ENCODE measurements at places on chromosomes 7 and 10. TPM values are rescaled to one million over a fixed set of nuclear protein-coding genes. Genes with fewer than 3 reads are reported as not detected.
A peak's percentile ranks its signal among the peaks of the same experiment; 100 is the strongest.

The GALNT17 gene
- 7.8 TPM for total RNA-seq

DNA sequence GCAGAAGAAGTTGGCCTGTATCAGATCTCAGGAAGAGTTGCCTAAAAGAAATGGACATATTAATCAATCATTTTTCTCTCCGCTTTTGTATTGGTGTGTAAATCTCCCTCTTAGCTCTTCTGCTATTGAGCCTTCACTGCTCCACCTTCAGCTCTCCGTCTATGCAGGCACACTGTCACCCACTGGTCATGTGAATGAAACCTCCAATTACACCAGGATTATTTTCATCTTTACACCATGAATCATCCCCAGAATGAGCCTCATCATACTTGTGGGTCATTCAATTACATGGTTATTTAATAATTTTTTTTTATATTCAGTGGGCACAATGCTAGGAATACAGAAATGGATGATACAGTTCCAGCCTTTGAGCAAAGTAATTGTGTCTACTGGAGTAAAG is 92.6 kb downstream of the LRRC4 start:
- peak; percentile 87 for DNase-seq
- no peaks in the 10 kb centered on the region for H3K27me3 ChIP-seq
- H3K36me3 ChIP-seq = peaks cover 8% of the 10 kb centered on the region

DNA sequence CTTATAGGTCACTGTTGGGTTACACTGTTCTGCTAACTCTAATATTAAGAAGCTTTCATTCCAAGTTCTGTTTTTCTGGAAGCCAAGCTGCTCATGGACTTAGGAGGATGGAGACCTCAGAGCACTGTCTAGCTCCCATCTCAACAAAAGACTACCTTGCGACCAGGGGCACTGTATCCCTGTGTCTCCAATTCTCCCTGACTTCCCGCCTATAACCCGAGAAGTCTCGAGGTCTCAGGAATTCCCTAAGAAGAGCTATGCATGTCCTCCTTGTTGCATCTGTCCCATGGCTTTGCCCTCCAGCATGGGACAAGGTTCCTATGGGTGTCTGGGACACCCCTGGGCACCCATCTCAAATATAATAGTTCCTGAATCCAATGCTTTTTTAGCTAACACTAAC is 31.2 kb downstream of the BTBD16 start:
- H3K4me1 ChIP-seq = peaks cover 19% of the 10 kb centered on the region
- no peaks in the 10 kb centered on the region for H3K36me3 ChIP-seq
- no peak overlapping the region for H3K4me3 ChIP-seq
- H3K27ac ChIP-seq = no peak overlapping the region
- no peak for DNase-seq

- no peak overlapping the region for H3K4me3 ChIP-seq
- H3K27ac ChIP-seq = no peak overlapping the region
- H3K4me1 ChIP-seq = no peaks in the 10 kb centered on the region
- no peak for DNase-seq
Measured at GRCh38 chr7:31171216-31171785, 119.2 kb downstream of the ADCYAP1R1 start.

GRCh38 chr10:124415210-124415609 is 3.5 kb downstream of the OAT start:
- H3K27me3 ChIP-seq = no peaks in the 10 kb centered on the region
- no peak overlapping the region for H3K4me3 ChIP-seq
- H3K4me1 ChIP-seq = peaks cover 12% of the 10 kb centered on the region
- no peak overlapping the region for H3K27ac ChIP-seq
- DNase-seq = no peak

DNA sequence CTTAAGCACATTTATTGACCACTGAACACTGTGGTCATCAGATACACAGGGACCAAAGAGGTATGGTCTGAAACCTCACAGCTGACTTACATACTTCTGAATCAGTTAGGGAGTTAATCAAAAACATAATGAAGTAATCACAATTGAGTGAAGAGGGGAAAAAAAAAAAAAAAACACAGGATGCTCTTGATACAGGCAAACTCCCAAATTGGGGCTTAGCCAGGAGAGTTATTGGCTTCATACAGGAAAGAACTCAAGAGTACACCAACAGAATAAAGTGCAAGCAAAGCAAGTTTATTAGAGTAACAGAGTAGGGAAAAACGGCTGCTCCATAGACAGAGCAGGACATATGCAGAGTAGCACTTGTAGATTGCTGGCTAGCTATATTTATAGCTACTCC is 917.0 kb downstream of the CNTNAP2 start:
- DNase-seq = no peak
- H3K4me3 ChIP-seq = no peak overlapping the region
- no peaks in the 10 kb centered on the region for H3K27me3 ChIP-seq
- no peaks in the 10 kb centered on the region for H3K4me1 ChIP-seq
- H3K27ac ChIP-seq = no peak overlapping the region

- H3K27me3 ChIP-seq = no peaks in the 10 kb centered on the region
- peak; percentile 84 for DNase-seq
- peaks cover 6% of the 10 kb centered on the region for H3K36me3 ChIP-seq
- H3K4me3 ChIP-seq = no peak overlapping the region
- peaks cover 64% of the 10 kb centered on the region for H3K4me1 ChIP-seq
Measured at GRCh38 chr10:79184145-79184625, 115.4 kb downstream of the ZMIZ1 start.

GRCh38 chr10:22133749-22134624 is 83.8 kb downstream of the EBLN1 start:
- no peak overlapping the region for H3K27ac ChIP-seq
- H3K4me3 ChIP-seq = no peak overlapping the region
- H3K27me3 ChIP-seq = no peaks in the 10 kb centered on the region
- no peak for DNase-seq
- no peaks in the 10 kb centered on the region for H3K36me3 ChIP-seq

Measured in astrocyte (in vitro differentiated cells and primary cell).